ENCODE measurements at places on chromosomes 3 and 15.

GRCh38 chr3:51879937-51880336 lies 4.5 kb upstream of the IQCF5 start:
- no peak for DNase-seq

DNA sequence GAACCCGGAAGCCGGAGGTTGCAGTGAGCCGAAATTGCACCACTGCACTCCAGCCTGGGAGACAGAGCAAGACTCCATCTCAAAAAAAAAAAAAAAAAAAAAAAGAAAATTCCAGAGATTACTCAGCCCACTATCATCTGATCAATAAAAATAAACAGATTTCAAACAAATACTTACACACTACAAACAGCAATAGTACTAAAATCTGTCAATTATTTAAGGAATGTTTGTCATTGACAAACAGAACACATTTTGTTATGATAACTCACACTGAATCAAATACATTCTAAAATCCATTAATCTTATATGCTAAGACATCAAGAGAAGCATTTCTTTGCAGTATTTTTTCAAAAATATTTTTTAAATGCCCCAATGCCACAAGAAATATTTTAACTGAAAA lies 7.6 kb downstream of the MYO9A start:
- DNase-seq, result no peak

GRCh38 chr3:72340476-72341379 lies 507.5 kb downstream of the SHQ1 start:
- no peak for DNase-seq

DNA sequence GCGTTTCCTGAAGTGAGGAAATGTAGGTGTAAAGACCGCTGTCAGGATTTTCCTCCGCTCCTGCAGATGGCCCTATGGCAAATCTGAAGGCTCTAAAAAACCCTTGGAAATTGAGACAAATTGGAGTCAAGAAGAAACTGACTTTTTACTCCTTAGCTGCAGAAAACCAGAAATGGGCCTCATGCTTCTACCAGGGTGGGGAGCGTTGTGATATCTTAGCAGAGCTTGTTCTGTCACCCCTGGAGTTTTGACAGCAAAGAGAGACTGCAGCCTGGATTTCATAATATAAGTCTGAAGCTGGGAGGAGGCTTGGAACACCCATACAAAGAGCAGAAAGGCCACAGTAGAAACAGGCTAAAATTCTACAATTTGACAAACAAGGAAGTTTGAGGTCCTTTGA lies 283.0 kb upstream of the PLSCR5 start:
- DNase-seq, result no peak

- DNase-seq, result no peak
Measured at GRCh38 chr3:181637056-181637455, 74.7 kb upstream of the SOX2 start.

GRCh38 chr3:177197727-177198460 lies 612 bp upstream of the TBL1XR1 start:
- DNase-seq, result no peak

DNA sequence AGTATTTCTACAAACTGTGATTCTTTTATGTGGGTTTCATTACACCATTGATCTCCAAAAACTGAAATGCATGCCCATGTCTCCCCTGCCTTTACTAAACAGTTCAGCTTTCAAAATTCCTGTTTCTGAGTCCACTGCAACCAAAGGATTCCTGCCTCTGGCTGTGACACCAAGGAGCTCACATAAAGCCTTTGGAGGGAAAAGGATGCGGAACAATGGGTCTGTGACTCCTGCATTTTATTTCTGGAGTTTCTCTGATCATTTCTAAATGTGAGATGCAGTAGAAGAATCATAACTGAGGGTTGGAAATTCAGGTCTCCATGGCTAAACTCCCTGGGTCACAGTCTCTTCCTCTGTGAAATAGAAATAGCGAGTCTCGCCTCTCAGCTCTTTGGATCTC lies 149.5 kb downstream of the MEX3B start:
- no peak for DNase-seq

DNA sequence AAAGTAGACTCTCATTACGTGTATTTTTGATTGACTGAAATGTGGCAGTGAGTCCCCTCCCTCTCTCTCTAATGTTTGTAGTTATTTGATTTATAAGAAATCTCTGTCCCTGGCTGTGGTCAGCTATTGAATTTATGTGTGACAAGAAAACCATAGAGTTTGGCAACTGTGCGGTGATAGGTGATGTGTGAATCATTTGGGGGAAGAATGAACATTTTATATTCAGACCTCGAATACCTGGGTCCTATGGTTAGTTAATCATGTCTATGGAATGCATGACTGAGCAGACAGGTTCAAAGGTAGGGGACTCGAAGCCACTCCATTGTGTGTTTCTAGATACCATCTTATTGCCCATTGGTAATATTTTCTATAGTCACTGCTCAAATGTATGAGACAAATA lies 712.1 kb downstream of the MECOM start:
- DNase-seq, result no peak

DNA sequence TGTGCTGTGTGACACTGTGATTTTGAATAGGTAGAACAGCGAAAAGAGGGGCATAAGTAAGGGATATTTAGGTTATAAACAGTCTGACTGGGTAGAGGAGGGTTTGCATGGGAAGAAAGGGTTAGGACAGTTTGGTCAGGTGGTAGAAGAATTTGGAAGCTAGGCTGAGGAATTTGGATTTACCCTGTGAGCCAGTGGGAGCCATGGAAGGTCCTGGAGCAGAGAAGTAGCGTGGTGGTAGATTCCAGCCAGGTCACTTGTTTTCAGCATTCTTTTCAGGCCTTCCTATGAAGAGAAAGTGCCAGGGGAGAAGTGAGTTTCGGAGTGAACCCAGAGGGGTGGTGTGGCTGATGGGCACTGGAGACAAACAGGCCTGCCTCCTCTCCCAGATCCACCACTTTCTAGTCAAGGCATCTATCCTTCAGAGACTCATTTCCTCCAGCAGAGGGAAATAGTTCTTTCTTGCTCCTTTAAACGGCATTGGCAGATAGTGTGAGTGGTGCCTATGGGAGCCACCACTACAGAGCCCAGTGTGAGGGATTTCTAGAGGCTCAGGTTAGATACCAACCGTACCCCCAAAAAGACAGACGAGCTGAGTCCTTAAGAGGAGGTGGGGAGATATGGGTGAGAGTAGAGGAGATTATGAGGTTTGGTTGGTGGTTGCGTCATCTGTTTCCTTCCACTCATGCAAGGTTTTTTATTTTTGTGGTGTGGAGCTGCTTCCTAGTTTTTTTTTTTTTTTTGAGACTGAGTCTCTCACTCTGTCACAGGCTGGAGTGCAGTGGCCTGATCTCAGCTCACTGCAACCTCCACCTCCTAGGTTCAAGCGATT lies 21.2 kb downstream of the PXK start:
- DNase-seq, result no peak

DNA sequence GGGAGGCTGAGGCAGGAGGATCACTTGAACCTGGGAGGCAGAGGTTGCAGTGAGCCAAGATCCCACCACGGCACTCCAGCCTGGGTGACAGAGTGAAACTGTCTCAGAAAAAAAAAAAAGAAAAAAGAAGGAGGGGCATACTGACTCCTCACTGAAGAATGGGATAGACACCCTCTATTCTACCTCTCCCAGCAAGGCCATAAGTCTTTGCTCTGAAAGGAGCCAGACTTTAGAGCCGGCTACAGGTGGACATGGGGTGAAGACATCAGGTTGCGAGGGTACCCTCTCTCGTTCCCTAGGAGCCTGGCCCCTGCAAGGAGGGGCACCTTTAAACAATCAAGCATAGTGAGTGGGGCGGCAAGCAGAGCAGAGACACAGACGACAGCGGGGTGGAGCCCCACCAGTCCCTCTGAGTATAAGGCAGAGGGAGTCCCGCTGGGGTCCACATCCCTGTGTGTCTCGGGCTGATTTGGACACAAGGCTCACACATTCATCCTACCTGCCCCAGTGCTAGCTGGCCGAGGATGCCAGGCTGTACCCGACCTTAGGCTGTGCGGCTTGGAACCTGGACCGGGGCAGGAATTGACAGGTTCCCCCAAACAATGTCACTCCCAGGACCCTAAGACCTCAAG lies 1.1 kb downstream of the GRAMD2A start:
- no peak for DNase-seq

DNA sequence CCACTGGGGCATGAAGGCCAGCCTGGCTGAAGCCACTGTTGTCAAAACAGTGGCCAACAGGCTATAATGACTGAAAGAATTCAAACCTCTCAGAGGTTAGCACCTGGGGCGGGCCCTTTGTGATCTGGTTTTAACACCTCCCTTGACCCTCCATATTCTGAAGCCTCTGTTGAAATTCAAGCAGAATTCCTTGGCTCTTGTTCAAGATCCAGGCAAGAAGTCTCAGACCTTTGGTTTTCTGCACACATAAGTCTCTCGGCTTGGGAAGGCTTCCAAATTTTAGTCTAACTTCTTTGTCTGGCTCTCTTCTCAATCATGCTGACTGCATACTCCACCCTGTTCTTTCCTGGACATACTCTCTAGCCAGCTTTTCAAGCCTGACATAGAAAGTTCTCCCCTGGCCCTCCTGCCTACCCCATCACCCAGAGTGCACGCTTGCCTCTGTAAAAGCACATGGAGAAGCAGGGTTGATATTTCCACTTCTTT lies 144.5 kb downstream of the PDZRN3 start:
- DNase-seq, result no peak

DNA sequence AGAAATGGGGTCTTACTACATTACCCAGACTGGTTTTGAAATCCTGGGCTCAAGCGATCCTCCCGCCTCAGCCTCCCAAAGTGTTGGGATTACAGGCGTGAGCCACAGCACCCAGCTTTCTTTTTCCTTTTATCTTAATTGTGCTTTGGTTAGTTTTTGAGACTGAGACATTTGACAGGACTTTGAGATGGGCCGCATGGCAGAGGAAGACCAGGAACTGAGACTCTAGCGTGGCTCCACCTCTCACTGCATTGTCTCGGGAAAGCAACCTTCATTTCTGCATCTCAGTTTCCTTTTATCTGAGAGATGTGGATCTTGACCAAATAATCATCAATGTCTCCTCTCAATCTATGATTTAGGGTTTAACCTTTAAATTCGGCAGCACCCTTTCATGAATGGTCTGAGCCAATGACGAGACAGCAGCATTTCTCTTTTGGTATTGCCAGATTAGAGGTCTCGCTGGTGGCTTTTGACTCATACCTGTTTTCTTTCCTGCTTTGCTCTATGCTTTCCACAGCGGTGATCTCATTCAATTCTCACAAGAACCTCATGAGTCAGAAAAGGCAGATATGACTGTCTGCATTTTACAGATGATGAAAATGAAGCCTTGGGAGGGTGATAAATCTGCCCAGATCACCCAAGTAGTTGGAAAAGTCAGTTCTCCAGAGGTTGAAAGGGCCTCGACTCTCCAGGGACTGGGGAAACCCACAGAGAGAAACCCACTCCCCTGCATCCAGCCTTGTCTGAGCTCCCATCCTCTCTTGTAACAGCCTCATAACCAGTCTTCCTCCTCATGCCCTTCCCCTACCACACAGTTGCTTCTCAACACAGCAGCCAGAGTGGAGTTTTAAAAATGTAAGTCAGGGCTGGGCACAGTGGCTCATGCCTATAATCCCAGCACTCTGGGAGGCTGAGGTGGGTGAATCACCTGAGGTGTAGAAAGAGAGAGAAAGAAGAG lies 84.8 kb upstream of the FOXB1 start:
- DNase-seq, result peak; percentile 67

DNA sequence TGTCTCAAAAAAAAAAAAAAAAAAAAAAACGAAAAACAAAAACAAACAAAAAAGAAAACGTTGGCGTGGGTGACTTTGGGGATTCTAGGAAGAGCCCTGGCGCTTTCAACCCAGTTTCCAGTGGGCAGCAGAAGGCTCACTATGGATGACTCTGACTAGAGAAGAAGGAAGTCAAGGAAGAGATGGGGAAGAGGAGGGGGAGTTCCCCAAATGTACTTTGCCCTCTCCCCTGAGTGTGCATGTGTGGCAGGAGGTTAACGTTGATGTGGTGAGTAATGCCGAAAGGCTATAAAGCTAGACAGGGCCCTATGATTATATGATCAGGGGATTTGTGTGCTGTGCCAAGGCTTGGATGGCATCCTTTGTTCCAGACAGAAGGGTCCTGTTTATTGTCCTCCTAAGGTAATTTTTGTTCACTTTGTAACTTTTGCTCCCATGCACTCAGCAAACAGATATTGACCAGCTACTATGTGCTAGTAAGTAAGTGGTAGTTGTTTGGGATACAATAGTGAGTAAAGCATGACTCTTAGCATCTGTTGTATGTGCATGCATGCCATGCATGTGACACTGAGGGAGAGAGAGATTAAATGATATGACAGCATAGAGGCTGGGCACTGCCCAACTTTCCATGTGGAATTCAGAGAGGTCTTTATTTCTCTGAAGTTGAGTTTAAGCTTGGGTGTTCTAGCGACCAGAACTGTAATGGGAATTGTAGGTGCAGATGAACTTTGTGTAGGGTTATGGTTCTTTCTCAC lies 750 bp upstream of the HHLA2 start:
- no peak for DNase-seq
